ENCODE measurements at places on chromosomes 7 and 10.

GRCh38 chr10:131649617-131650016 lies 251.2 kb upstream of the PPP2R2D start:
- no peak for DNase-seq

DNA sequence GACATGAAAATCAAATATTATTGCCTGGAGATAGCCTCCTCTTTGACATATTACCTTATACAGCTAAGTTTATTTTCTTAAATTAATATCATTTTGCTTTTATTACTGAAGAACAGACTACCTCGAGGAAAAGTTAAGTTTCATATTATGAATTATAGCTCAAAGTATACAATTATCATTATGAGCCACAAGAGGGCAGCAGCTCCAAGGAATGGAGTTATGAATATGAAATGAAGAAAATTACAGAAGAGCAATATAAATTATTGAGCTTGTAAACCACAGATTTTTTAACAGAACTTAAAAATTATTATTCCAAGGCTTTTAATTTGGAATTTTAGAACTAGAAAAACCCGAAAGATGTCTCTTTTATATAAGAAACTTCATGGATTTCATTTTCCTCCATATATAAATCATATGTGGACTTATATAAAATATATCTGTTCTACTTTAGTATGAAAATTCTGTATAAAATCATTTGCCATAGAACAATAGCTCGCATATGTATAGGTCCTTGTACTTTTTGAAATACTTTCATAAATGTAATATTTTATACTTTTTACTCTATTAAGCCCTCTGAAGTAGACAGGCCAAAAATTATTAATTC lies 40.1 kb downstream of the IQUB start:
- no peak for DNase-seq

DNA sequence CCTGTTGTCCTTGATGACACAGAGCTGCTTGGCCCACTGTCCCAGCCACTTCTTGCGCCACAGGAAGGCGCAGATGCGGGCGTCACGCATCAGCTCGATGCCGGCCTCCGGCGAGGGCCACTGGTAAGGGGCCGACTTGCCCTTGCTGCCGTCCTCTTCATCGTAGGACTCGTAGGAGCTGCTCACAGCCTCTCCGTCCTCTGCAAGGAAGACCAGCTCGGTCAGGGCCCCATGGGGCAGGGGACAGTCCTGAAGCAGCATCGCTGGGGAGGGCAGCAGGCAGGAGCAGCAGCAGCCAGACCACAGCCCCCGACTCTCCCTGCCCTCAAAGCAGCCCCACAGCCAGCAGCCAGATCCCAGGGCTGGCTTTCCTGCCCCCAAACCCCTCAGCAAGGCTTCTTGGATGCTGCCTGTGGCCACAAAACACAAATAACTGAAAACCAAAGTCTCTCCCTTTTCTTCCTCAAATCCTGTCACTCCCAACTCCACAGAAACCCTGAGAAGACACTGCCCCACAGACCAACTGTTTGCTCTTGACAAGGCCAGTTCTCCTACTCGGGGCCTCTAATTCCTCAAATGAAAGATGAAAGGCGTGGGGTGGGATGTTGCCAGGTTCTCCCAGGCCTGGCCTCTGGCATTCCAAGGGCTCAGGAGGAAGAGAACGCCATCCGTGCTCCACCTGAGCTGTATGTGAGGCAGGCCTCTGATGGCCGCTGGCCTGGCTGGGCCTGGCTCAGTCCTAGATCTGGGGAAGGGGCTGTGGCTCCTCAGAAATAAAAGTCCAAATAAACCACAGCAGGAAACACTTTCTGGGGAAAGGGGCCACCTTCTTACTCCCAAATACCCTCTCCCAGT lies 76.7 kb downstream of the VWA2 start:
- DNase-seq: no peak

DNA sequence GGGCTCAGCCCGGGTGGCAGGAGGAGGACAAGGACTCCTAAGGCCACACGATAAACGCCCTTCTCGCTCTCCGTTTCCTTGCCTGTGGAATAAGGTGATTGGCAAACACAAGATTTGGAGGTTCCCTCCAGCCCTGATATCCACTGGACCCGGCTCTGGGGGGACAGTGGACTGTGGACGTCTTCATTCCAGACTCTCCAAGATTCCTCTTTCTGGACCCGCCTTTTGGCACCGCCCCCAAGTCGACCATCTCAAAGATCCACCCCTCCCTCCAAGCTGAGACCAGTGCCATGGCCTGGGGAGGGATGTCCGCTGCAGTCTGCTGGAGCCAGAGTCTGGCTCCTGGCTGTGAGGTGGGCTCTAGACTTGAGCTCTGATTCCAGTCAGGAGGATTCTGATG lies 23.6 kb downstream of the ZNF783 start:
- DNase-seq: no peak

DNA sequence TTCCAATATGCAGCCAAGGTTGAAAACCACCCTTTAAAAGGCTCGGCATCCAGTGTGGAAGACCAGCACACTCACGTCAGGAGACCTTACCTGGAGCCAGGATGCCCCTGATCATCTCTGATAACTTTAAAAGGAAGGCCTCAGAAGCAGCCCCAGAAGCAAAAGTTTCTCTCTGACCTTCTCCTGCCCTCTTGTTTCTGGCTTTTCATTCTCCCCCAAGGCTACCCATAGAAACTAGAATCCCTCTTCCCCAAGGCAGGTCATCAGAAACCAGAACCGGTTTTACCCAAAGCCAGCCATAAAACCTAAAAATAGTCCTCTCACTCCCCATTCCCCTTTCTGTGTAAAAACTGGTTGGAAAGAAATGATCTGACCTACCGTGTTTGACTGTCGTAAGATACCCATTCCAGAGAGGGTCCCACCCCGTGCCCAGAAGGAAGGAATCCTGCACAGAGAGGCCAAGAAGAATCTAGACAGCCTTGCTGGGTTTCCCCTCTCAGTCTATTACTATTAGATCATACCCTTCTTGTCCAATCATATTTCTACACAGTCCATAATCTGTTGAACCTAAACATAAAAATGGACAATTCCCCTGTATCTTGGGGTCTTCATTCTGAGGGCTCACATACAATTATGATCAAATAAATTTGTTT lies 17.5 kb upstream of the TSPAN14 start:
- DNase-seq: no peak

- DNase-seq: no peak
Observed at GRCh38 chr7:75531359-75531821, 39.3 kb downstream of the SPDYE5 start.

DNA sequence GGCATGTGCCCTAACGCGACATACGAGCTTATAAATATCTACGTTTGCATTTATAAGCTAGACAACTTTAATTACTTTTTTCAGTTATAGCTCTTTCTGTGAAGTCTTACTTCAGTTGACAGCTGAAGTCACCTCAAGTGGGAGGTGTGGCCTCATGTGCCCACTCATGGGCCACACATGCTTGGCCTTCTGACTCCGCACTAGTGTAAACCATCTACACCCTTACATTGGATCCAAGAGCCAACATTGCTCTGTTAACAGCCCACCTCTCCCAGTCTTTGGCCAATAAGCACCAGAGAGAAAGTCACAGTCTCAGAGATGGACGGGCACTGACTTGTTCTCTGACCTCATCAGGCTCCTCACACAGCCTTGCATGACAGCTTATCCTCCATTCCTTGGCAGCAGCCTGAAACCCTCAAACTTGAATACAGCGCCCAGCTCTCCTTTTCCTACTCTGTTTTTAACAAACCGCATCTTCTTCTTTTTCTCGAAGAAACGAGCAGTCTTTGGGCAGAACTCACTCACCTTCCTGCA lies 70.9 kb upstream of the AMPH start:
- no peak for DNase-seq

DNA sequence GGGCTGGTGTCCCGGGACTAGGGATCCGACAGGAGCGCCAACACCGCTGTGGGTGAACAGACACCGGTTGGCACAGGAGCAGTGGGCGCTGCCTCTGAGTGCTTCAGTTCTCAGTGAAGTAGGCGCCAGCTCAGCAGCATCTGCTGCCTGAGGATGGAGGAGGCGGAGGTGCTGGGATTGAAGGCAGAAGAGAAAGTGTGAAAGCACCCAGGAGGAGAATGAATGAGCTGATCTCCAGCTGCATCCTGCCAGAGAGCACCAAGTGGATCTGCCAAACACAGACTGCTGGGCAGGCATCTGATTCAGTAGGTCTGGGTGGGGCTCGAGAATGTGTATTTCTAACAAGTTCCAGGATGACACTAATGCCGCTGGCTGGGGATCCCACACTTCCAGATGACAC lies 74.5 kb downstream of the LANCL2 start:
- no peak for DNase-seq

GRCh38 chr10:44955413-44956070 lies 4.1 kb upstream of the RASSF4 start:
- no peak for DNase-seq

- DNase-seq: no peak
Observed at GRCh38 chr10:125008689-125009638, 67.0 kb downstream of the ZRANB1 start.

- DNase-seq: no peak
Observed at GRCh38 chr10:84891631-84892030, 563.2 kb downstream of the CCSER2 start.

GRCh38 chr10:127976701-127977356 lies 69.9 kb downstream of the PTPRE start:
- no peak for DNase-seq

GRCh38 chr7:22302951-22303423 lies 54.0 kb downstream of the RAPGEF5 start:
- DNase-seq: no peak

DNA sequence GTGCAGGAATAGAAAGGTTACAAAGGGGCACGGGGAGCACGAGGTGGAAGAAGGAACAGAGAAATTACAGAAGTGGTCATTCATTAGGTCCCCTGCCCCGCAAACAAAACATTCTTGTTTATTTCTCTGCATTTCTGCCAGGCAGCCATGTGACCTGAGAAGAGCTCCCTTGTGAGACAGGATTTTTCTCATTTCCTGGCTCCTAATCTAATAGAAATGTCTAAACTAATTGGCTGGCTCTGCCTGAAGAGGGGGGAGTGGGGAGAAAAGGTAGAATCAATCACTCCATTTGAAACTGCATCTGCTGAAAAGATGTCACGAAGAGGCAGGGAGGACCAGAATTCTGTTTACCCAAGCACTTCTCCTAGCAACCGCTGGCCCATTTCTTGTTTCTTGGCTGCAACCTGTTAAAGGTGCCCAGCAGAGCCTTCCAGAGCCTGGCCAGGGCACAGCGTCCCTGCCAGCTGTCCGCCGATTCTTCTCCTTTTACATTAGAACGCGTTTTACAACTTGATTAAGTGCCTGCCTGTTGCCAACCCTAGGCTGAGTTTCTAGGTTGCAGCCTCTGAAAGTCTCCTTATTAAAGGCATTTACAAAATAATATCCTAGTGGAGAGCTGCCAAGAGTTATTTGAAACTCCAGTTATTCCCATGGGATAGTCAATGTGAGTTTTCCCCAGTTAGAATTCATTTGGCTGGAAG lies 1227.6 kb downstream of the TYW1 start:
- DNase-seq: no peak

DNA sequence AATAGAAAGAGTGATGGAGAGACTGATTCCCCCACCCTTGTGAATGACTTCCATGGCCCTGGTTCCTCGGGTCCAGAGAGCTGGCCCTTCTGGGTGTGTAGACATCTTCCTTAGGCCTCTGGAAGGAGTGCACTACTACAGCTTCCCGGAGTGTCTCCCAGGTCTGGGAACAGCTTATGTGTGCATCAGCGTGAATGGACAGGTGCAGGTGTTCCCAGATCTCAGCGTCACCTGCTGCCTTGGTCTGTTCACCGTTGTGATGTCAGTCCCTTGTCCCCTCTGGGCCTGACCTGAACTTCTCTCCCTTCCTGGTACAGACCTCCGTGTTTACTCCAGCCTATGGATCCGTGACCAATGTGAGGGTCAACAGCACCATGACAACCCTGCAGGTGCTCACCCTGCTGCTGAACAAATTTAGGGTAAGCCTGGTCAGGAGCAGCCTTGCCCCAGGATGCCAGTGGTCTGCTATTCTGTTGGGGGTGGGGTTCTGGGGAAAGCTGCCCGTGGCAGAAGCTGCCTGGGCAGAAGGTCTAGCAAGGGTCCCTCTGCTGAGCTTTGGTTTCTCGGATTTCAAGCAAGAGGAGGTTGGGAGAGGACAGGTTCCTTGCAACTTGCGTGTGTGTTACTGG lies 10.5 kb upstream of the DEPP1 start:
- no peak for DNase-seq

GRCh38 chr10:75658915-75659314 lies 227.5 kb downstream of the LRMDA start:
- no peak for DNase-seq

DNA sequence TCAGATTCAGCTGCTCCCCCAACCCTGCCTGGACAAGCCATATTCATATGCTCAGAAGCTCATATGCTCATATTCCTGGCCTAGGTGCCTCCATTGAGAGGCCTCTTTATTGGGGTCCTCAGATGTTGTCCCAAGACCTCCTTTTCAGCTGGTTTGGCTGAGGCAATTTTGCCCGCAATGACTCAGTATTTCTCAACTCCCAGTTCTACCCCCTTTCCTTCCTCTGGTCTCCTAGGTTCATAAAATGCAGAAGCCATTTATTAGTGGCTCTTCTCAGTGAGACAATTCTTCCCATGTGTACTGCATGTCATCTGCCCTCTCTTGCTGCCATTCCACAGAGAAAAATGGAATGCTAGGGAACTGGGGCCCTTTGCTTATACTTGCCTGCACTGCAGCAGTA lies 110.7 kb downstream of the INHBA start:
- no peak for DNase-seq

GRCh38 chr10:31396376-31396775 lies 77.4 kb downstream of the ZEB1 start:
- no peak for DNase-seq

GRCh38 chr7:157996359-157997079 lies 591.1 kb downstream of the PTPRN2 start:
- no peak for DNase-seq

- no peak for DNase-seq
Observed at GRCh38 chr7:93327006-93327633, 95.0 kb downstream of the VPS50 start.

DNA sequence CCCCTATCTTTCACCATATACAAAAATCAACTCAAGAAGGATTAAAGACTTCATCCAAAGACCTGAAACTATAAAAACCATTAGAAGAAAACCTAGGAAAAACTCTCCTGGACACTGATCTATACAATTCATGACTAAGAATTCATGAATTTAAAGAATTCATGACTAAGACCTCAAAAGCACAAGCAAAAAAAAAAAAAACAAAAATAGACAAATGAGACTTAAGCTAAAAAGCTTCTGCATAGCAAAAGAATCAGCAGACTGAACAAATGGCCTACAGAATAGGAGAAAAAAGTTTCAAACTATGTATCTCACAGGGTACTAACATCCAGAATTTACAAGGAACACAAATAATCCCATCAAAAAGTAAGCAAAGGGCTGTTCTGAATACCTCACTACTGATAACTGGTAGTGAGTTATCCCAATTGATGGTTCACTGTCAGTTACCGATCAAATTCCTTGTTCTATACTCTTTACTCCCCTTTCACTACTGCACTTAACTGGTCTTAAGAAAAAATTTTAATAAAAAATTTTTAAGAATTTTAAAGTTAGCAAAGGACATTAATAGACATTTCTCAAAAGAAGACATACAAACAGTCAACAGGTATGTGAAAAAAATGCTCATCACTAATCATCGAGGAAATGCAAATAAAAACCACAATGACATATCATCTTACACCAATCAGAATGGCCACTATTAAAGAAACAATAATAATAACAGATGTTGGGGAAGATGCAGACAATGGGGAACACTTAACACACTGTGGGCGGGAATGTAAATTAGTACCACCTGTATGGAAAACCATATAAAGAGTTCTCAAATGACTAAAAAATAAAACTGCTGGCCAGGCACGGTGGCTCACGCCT lies 33.2 kb downstream of the KMT2C start:
- DNase-seq: no peak

GRCh38 chr7:81590131-81590530 lies 179.7 kb downstream of the HGF start:
- no peak for DNase-seq
